ENCODE measurements at places on chromosomes 7 and 10.

DNA sequence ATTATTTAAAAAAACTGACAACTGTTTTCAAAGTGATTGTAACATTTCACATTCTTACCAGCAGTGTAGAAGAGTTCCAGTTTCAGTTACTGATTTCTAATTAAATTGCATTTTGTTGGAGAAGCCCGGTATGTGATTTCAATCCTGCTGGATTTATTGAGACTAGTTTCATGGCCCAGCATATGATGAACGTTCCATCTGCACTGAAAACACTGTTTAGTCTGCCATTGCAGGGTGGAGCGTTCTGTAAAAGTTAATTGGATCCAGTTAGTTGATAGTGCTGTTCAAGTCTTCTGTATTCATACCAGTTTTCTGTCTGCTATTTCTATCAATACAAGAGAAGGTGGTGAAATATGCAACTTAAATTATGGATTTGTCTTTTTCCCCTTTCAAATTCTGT, 37.3 kb upstream of the CCNY start:
- DNase-seq, result no peak
- H3K4me1 ChIP-seq, result no peaks in the 10 kb centered on the region
- no peaks in the 10 kb centered on the region for H3K27me3 ChIP-seq
- no peak overlapping the region for H3K4me3 ChIP-seq
- H3K36me3 ChIP-seq, result no peaks in the 10 kb centered on the region

- DNase-seq, result no peak
- no peak overlapping the region for H3K4me3 ChIP-seq
- H3K27me3 ChIP-seq, result no peaks in the 10 kb centered on the region
- H3K36me3 ChIP-seq, result no peaks in the 10 kb centered on the region
- no peak overlapping the region for H3K27ac ChIP-seq
- no peaks in the 10 kb centered on the region for H3K4me1 ChIP-seq
These were observed 32.2 kb downstream of the BAIAP2L1 start for GRCh38 chr7:98368716-98369115.

DNA sequence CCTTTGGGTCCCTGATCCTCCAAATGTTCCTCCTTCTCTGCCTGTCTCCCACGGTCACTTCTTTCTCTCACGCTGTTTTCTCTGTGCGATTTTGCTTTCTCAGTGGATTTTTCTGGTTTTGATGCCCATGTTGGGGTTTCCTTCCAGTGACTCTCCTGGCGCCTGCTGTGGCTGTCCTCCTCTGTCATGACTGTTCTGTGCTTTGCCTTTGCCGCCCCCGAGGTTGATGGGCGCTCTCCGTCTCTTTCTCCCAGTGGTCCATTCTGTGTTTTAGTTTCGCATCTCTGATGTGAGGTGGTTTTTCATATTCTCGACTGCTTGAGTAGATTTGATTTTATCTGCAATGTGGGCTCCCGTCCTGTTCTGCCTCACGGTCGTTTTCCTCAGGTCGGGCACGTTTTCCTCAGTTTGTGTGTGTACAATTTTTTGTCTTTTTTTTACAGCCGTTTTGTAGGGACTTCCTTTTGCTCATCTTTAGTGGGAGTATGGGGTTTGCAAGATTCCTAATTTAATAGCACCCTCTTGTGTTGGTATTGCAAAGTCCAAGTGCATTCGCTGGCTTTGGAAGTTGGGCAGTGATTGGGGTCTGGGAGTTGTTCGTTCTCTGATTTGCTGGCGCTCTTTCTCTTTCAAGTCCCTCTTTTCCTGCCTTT, 100.0 kb downstream of the INPP5A start:
- no peaks in the 10 kb centered on the region for H3K36me3 ChIP-seq
- no peak for DNase-seq
- peak overlapping the region; percentile 8 for H3K4me3 ChIP-seq
- H3K27ac ChIP-seq, result peak overlapping the region; percentile 6

- no peak overlapping the region for H3K4me3 ChIP-seq
- DNase-seq, result no peak
- H3K4me1 ChIP-seq, result no peaks in the 10 kb centered on the region
- no peaks in the 10 kb centered on the region for H3K36me3 ChIP-seq
These were observed 31.2 kb downstream of the SPOCK2 start for GRCh38 chr10:72056932-72057751.

DNA sequence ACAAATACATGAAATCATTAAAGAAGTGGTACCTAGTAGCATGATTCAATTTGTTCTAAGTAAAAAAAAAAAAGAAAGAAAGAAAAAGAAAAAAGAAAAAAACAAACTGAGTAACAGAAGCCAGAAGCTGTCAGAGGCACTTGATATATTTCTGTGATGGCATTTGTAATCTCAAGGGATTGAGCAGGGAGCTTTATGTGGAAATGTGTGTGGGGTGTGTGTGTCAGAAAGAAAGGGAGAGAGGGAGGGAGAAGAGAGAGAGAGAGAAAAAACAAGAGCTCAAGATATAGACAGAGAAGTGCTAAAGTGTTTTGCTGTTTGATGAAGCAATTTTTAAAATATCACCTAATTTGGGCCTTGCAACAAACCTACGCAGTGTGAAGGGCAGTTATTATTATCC, 357.6 kb upstream of the PCDH15 start:
- DNase-seq, result no peak
- H3K27me3 ChIP-seq, result no peaks in the 10 kb centered on the region
- no peak overlapping the region for H3K4me3 ChIP-seq
- no peak overlapping the region for H3K27ac ChIP-seq

DNA sequence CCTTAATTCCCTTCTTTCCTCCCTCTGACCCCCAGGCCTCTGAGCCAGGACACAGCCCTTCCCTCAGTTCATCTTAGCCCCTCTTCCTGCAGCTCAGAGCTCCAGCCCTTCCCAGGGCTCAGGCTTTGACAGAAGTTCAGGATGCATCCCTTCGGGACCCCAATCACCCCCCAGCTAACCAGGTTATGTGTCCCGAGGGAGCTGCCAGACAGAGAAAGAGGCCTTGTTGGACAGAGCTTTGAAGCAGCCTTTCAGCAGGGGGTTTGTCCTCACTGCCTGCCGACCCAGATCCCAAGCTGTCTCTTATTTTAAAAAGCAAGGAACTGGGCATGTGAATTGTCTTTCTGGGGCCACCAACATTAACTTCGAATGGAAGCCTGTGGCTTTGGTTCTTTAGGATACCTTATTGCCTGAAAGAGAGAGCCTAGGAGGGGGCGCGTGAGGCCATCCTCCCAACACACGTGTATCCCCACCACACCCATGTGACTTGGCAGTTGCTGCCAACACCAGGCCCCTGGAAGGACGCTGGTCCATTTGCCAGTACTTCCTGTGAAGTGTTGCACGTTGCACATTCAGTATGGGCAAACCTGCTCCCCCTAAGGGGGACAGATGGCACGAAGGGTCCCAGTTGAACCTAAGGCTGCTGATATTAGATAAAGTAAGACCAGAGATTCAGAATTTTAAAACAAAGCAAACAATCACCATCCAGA, 858 bp downstream of the CCDC136 start:
- H3K36me3 ChIP-seq, result peaks cover 3% of the 10 kb centered on the region
- H3K27ac ChIP-seq, result no peak overlapping the region
- peaks cover 6% of the 10 kb centered on the region for H3K4me1 ChIP-seq
- no peak for DNase-seq

GRCh38 chr7:38382684-38383083, 109.2 kb upstream of the TARP start:
- no peaks in the 10 kb centered on the region for H3K36me3 ChIP-seq
- H3K4me3 ChIP-seq, result no peak overlapping the region
- H3K27me3 ChIP-seq, result no peaks in the 10 kb centered on the region
- no peak for DNase-seq
- H3K4me1 ChIP-seq, result no peaks in the 10 kb centered on the region

Measured in thoracic aorta (tissue), 2 donors.